Brain microvascular endothelial cell (primary cell): ENCODE measurements at places on chromosomes 5 and 9.

DNA sequence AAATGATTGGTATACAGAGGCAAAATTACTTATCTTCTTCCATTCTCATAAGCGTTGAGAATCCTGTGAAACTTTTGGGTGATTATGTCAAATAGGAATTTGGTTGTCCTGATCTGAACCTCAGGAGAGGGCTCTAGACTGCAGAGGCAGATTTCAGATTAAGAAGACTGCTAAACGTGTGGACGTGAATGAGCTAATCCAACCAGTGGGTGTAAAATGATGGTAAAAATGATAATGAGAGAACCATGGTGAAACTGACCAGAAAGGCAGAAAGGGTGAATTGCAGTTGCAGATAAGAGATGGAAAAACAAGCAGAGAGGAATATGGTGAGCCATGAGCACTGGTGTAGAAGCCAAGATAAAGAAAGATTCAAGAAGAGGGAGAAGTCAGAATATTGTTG, 1200.2 kb upstream of the CDH6 start:
- no peak for DNase-seq

GRCh38 chr5:1488882-1489680, 34.7 kb downstream of the LPCAT1 start:
- DNase-seq, result peak; percentile 77

DNA sequence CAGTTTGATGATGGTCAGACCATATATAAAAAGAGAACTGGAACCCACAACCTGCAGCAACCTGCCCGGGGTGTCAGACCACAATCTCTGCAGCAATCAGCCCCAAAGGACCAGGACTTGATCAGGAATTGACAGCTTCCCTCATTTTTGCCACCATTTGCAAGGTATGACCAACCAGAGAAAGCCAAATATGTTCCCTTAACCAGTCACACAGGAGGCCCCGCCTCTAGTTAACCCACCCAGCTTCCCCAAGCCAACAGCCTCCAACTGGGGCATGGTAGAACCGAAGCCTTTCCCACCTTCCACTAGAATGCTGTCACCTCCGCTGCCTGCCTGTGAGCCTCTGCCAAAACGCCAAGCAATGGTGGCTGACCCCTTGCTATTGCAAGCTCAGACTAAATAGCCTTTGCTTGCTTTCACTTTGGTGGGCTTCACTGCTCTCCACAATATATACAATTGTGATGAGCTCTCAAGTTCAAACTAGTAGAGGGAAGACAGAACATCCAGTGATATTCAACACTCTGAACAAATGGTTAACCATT, 86.3 kb downstream of the AK8 start:
- DNase-seq, result no peak

DNA sequence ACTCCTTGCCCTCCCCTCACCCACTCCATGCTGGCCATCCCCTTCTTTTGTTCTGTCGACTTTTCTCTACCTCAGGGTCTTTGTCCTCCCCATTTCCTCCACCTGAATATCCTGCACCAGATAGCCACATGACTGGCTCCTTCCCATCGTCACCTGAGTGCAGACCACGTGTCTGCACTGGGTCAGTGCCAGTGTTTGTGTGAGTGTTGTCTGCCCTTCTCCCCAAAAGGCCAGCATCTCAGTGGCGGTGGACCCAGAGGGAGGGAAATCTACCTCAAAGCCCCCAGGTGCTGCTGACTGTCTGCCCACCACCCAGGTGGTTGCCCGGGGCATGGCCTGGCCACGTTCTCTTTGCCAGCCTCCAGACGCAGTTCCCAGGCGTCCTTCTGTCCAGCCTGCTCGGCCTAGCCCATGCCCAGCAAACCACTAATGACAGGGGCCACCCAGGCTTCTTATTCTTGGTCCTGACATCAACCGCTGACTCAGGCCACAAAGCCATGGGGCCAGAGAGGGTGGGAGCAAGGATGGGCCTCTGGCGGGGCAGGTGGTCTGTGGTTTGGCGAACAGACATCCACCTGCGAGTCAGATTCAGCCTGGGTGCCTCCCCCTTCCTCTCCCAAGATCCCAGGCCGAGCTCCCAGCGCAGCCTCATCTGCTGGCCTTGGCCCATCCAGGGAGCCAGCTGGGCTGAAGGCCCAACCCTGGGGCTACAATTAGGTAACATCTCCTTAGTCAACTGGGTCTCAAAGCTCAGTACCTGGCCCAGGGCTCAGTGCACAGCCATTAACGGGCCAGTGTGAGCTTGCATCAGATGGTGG, 5.5 kb upstream of the NINJ1 start:
- DNase-seq, result no peak

GRCh38 chr9:69549310-69550202, 122.6 kb downstream of the APBA1 start:
- DNase-seq, result peak; percentile 29

GRCh38 chr9:115142517-115143270, 24.7 kb upstream of the TNC start:
- peak; percentile 28 for DNase-seq

- DNase-seq, result no peak
These were observed 1963.3 kb upstream of the CDH9 start for GRCh38 chr5:29001666-29002065.

GRCh38 chr5:38598994-38599617, 42.7 kb upstream of the LIFR start:
- DNase-seq, result peak; percentile 74

DNA sequence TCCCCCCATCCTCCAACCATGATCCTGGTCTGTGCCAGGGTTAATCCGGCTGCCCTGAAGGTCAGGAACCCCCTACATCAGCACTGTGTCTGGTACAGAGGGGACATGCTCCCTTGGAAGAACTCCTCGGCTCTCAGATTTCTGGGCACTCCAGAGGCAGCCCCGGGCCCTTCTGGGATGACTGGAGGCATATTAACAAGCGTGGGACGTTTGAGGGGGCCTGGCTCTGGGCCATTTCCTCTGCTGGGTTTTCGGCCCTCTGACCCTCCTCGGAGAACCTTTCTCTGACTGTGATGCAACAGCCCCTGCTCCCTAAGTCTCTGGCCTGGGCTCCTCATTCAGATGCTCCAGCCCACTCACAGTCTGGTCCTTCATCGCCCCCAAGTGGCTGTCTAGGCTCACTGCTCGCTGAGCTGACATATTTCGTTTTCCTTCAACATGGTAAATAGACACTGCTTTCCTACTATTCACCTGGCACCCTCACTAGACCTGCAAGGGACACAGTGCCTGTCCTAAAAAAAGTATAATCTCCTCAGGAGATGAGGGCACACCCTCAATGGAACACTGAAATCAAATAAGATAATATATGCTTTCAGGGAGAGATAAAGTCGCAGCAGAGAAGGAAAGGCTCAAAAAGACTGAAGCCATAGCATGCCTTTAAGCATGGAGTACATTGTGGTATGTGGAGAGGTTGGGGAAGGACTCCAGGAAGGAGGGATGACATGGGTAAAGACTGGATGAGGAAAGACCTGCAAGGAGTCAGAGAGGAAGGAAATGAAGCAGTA, 404.7 kb upstream of the TRPC7 start:
- peak; percentile 55 for DNase-seq

DNA sequence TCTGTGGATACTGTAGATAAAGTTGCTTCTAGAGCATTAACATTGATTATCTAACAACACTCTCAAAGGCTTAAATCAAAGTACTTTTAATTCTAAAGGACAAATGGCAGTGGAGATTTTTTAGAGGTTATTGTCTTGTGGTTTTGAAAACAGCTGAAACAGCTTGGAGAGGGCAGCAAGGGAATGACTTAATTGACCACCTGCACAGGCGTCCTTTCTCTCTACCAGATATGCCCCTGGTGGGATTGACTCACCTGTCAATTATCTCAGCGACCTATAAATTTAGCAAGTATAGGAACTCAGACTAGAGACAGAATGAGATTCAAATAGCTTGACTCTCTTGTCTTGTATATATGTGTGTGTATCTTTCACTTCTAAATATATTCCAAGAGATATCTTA, 13.5 kb downstream of the ARL14EPL start:
- no peak for DNase-seq

DNA sequence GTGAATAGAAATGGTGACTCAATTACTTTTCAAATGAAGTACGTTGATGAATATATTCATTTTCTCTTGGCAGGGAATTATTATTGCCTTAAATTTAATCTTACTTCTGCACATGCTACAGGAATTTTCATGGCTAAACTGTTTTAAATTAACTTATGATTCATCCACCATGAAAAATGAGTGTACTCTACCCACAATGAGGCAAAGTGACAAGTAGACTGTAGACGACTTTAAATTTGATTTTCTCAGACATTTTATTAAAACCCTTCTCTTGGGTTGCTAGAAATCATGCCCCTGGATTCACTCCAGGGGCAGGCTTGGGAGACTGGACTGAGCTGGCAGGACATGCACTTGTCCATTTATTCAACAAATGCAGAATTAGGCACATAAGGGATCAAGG, 23.5 kb upstream of the ERAP2 start:
- no peak for DNase-seq

DNA sequence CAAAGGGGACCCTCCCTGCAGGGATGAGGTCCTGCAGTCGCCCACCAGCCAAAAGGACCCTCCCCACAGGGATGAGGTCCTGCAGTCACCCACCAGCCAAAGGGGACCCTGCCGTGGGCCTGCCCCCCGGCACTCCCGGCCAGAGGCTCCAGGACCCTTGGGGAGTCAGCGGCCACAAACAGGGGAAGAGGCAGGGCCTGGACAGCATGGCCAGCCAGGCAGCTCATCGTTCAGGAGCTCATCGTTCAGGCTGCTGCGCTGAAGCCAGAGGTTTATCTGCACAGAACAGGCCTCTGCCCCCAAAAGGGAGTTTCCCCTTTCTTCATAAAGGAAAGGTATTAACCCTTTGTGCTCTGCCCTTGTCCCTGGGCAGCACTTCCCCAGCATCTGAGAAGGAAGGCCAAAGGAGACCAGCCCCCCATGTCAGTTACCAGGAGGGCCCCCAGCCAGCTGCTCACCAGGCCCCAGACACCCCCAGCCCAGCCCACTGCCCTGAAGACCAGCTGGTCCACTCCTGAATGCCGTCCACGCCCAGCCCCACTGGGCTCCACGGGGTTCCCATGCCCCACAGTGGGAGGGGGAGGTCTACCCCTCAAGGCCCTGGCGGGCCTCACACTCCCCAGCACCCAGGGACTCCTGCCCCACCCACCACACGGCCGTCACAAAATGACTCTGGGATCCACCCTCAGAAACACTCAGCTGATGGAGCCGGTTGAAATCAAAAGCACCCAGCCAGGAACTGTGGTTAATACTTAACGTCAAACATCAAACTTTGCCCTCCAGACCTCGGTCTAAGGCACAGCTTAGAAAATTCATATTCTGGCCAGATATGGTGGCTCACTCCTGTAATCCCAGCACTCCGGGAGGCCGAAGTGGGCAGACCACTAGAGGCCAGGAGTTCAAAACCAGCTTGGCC, 6.3 kb downstream of the SLC12A7 start:
- DNase-seq, result no peak

DNA sequence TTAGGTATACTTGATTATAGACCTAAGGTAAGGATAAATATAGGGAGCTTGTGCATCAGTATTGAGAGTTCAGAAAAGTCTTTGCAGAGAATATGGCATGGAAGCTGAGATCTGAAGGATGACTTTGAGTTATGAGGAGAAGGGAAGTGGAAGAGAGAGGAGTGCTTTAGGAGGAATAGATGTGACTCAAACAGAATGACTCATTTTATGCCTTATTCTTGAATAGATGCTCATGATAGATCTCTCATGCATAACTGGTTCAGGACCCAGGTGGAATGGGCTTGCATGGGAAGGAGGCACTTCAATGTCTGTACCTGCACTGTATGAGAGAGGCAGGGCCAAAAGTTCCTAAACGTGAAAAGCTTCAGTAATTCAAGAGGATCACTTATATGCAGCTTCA, 103.3 kb downstream of the CWC27 start:
- no peak for DNase-seq

DNA sequence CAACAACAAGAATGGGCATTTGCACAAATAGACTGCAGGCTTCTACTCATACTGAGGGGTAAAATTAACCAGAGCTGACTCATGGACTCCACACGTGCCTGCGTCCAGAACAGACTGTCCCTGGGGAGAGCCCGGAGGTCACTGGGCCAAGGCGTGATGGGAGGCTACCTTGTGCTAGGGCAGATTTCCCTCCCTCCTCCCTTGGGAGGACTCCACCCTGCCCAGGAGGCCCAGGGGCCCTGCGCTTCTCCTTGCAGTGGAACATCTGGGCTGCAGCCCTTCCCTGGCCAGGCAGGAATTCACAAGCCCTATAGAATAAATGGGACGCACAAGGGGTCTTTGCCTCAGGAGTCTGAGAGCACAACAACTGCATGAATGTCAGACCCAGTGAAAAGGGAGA, 35.6 kb downstream of the IRX2 start:
- no peak for DNase-seq

DNA sequence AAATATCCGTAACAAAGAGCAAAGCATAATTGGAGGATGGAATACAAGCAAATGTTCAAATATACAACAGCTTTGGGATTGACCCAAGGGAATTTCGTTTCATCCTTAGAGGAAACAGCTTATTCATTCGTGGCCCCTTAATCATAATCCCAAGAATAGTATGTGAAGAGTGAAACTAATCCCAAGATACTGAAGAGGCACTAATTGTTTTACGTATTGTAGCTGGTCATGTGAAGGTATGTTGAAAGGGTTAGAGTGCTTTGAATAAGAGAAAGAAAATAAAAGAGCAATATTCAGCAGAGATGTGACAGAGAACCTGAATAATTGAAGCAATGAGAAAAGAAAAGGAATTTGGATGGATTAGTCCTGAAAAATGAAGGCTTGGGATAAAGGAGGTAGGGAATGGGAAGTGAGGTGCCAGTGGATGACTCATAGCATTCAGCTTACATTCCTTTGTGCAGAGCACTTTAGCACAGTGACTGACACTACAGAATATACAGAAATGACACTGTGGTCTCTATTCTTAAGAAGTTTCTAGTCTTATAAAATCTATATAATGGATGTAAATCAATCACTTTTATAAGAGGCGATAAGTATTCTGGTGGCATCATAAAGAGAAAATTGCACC, 221.9 kb downstream of the TLR4 start:
- DNase-seq, result no peak

DNA sequence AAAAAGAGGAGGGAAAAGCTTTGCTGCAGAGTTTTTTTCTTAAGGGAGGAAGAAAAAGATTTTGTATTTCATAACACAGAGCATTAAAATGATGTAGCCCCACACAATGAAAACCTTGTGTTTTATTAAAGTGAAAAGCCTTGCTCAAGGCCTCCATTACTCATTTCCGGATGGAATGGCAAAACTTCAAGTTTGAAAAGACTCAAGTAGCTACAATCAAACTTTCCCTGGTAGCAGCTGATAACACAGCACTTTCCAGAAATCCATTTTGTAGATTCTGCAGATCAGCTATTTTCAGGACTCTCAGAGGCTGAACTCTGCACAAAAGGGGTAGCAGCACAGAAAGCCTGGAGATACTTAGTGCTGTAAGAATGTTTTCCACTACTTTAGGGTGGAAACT, 374.8 kb downstream of the NFIB start:
- peak; percentile 65 for DNase-seq

GRCh38 chr9:128917151-128917849, 3.5 kb upstream of the PHYHD1 start:
- DNase-seq, result peak; percentile 32

GRCh38 chr5:147547730-147548129, 37.9 kb upstream of the DPYSL3 start:
- peak; percentile 43 for DNase-seq

DNA sequence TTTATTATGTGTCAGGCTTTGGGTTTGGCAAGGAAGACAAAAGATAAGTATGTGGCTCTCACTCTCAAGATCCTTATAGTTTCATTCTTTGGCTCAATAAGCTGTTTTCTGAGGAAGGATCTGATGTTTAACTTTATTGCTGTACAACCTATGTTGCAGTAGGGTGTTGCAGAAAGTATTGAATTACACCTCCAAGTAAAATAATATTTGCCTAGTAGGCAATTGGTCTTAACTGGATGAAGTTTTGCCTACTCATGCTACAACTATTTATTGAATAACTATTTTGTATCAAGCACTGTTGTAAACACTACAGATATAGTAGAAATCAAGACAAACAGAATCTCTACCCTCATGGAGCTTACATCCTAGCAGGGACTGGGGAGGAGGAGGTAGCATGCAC, 169.7 kb downstream of the TAF11L14 start:
- no peak for DNase-seq
